ENCODE measurements at places on chromosomes 5 and 9.

DNA sequence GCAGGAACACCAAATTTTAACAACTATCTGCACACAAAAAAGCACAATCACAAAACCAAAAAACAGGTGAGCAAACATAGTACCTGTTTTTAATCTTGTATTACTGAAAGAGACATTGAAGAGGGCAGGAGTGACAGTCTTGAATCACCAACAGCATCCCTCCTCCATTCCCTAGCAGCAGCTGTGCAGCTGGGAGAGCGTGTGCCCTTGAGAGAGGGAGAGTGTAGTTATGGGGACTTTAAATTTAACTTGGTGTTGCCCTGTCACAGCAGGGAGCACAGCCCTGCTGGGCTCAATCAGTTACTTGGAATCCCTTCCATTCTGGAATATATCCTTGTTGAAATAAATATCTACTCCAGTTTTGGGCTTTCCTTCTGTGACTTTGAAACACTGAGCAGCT lies 1938.7 kb upstream of the NUDT12 start:
- DNase-seq, result no peak

GRCh38 chr9:27818348-27818747 lies 245.1 kb upstream of the C9orf72 start:
- DNase-seq, result no peak

DNA sequence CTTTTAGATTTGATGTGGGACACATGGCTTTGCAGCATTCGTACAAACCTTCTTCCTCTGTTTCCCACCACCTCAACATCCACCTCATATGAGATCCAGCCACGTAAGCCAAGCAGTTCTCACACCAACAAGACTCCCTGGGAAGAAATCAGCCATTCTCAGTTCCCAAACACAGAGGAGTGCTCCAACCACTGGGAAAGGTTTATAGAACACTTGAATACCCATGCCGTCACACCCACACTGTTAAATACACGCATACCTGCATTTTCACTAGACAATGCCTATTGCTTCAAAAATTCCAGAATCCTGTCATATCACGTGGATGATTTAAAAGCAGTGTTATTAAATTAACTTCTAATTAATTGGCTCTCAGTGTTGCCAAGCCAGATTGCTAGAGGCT lies 347.3 kb downstream of the ENC1 start:
- DNase-seq, result no peak

- no peak for DNase-seq
These were observed 187.3 kb downstream of the SNX18 start for GRCh38 chr5:54704825-54705224.

DNA sequence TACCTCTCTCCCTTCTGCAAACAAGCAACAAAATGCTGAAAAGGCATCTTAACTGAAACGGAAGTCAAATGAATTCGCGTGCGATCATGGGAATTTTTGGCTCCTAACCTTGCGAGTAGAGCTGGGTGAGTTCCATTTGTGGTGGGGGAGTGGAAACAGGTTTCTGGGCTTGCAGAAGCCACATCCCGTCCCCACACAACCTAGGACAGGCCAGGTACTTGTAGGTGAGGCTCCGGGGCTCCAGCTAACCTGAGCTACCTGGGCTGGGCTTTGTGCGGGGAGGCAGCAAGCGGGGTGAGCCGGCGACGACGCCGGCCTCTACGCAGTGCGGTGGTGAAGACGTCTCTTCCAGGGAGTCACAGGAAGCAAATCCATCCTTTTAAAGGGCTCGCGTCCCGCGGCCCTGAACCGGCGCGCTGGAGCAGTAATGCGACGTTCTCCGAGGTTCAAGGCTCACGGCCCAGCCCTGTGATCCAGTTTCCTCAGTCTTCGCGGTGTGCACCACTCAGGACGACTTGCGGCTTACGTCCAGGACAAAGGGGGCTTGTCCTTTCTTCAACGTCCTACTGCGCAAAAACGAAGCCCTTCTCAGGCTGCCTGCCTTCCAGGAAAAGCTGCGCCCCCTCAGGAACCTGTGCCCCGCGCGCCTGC lies 567 bp upstream of the SPIN1 start:
- no peak for DNase-seq

DNA sequence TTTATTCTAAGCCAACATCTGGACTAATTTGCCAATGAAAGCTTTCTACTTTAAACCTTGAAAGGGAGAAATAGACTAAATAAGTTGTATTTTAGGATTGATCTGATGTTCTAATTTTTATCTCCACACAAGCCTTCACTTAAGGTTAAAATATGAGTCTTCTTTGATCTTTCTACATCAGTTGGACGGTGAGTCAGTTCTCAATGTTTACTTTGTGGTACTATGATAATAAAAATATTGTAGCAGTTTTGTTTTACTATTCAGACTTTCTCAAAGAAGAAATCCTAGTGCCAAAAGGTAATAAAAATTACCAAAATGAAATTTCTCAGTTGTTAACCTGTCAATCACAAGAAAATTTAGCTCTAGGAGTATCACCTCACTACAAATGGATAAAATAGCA lies 203.5 kb upstream of the RGMB start:
- no peak for DNase-seq

DNA sequence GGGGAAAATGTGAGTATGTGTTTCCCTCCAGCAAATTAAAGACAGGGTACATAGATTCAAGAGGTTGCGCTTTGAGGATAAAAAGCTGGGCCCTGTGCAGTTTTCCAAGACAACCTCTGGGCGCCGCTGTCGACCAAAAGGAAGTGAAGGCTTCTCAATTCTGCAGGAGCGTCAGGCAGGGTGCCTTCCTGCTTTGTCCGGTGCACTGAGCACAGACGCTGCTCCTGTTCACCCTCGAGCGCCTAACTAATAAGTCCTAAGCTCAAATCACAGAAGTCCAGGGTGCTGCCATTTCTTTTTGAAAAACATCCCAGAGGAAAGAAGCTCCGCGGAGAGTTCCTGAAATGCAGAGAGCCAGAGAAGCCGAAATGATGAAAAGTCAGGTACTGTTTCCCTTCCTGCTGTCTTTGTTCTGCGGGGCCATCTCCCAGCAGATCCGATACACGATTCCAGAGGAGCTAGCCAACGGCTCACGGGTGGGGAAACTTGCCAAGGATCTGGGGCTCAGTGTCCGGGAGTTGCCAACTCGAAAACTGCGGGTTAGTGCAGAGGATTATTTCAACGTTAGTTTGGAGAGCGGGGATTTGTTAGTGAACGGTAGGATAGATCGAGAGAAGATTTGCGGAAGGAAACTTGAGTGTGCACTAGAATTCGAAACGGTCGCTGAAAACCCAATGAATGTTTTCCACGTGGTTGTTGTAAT lies at the start of gene PCDHGB1:
TSS of gene PCDHGB1 (plus strand) at position 183 of the 703 bp plus-strand sequence. CDS start at position 345, 162 bp downstream.
- DNase-seq, result no peak

DNA sequence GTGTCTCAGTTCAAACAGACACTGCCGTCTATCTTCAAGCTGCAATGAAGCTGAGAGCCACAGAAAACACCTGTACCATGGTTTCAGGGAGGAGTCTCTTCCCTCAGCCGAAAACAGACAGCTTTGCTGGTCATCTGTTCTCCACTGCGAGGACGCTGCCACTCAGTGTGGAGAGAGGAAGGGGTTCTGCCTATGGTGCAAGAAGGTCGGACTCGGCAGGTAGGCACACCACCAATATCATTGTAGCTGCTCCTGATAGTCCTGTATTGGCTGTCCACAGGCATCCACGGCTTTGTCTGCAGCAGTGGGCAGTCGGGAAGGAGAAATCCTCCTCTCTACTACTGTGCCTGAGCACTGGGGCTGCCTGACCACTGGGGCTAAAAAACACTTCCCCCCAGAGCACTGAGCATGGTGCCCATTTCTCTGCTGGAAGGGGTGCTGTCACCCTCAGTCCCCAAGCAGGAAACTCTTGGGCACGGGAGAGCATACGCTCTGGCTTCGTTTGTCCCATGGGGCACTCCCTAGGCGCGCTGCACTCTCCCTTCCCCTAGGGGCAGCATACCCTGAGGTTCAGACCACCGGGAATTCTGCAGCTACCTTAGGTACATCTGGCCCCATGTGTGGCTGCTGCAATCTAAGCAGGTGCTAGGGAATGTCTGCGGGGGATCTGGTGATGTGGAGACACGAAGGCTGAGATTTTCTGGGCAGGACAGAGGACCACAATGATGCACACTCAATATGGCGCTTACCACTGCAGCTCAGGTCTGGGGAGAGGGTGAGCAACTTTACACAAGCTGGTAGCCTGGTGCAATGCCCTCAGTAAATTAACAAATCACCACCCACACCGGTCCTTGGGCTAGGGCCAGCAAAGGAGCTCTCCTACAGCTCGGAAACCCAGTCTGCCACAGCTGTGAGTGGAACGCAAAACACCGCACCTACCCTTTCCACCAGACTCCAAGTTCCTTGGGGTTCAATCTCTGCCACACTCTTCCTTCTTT lies 880.9 kb upstream of the SEMA6A start:
- no peak for DNase-seq

GRCh38 chr9:69601698-69602097 lies 70.5 kb downstream of the APBA1 start:
- no peak for DNase-seq

GRCh38 chr9:69325409-69326212 lies 596 bp downstream of the ENTREP1 start:
- no peak for DNase-seq
